Uterus (tissue), 4 donors: ENCODE measurements at places on chromosomes 3 and 15. TPM values are rescaled to one million over a fixed set of nuclear protein-coding genes. Genes with fewer than 3 reads are reported as not detected.

DNA sequence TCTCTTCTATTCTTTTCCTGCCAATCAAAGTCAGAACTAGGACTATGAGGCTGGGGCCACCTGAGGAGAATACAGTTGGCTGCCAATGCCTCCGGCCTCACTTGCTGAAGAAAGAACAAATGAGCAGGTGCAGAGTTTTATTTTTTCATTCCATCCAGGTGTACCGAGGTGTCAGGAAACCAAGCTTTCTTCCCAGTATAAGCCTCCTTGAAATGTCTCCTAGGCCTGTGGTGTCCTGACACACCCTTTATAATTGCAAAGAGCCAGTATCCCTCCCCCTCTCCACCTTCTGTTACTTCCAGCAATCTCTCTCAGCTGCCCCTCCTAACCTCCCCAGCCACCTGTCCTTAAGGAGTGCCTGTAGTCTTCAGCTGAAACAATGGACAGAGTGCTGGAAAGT is 127.9 kb downstream of the SLC9A9 start:
- H3K4me1 ChIP-seq, result no peaks in the 10 kb centered on the region
- no peak for DNase-seq
- H3K27ac ChIP-seq, result no peak overlapping the region
- no peaks in the 10 kb centered on the region for H3K27me3 ChIP-seq
- no peaks in the 10 kb centered on the region for H3K36me3 ChIP-seq
- H3K4me3 ChIP-seq, result no peak overlapping the region

DNA sequence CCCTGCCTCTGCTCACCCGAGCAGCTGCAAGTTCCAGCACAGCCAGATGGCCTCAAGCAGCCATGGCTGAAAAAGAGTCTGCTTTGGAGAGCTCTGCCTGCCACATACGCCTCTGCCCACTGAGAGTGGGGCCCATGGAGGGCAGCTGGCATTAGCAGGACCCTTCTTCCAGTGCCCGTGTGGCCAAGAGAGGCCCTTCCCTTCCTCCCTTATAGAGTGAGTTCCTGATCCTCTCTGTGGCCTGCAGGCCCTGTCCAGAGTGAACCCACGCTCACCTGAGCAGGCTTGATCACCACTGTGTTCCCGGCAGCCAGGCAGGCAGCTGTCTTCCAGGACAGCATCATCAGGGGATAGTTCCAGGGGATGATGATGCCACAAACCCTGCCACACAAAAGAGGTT is 41.4 kb upstream of the SLC41A3 start:
- no peaks in the 10 kb centered on the region for H3K36me3 ChIP-seq
- H3K4me1 ChIP-seq, result no peaks in the 10 kb centered on the region
- DNase-seq, result peak; percentile 2
- no peak overlapping the region for H3K4me3 ChIP-seq

DNA sequence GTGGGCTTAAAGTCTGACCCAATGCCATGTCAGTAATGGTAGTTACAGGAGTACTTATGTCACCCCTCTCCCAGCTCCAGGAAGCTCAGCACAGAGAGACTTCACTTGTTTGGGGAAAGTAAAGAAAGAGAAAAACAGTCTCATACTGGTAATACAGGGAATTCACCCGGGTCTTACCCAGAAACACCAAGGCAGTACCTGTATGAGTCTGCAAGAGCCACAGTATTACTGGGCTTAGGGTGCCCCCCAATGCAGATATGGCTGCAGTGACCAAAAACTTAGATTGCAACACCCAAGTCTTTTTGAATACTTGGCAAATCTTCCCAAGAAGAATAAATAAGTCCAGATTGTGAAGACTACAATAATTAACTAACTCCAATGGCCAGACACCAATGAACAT is 622.1 kb downstream of the IGSF11 start:
- no peaks in the 10 kb centered on the region for H3K36me3 ChIP-seq
- no peak overlapping the region for H3K27ac ChIP-seq
- H3K4me1 ChIP-seq, result no peaks in the 10 kb centered on the region
- no peaks in the 10 kb centered on the region for H3K27me3 ChIP-seq

DNA sequence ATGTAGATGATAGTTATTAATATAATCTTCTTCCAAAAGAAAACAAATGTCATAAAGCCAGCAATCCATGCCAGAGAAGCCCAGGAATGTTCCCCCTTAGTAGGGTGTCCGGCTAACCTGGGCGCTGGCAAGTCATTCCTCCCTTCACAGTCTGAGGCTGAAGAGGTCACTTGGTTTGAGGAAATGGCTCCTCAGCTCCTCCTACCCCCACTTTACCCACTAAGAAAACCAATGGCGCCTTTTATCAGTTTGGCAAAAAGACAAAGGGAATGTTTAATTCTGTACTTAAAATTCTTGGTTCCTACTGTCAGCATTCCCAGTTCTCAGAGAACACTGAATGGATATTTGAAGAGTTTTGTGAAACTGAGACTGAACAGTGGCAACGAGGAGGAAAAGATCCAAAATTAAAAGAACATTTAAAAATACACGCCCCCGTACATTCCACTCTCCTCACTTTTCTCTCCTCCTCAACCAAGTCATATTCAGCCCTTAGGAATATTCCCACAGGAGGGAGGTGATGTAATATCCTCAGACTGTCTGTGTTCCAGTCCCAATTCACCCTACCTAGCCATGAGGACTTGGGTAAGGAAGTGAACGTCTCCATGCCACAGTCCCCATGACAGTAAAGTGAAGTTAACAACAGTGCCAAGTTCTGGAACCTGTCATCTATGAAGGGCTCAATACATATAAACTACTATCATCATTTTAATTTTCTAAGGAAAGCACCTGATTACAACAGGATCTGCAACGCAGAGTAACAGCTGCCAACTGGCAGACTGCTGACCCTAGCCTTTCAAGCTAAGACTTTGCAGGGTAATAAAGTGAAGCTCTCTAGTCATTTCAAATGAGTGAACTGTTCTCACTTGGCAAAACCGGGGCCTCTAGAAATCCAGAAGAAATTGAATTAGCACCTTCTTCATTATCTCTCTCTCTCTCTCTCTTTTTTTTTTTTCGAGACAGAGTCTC is 234.5 kb upstream of the ICE2 start:
- H3K27me3 ChIP-seq, result no peaks in the 10 kb centered on the region
- peak overlapping the region; percentile 61 for H3K27ac ChIP-seq
- peaks cover 8% of the 10 kb centered on the region for H3K4me1 ChIP-seq
- H3K4me3 ChIP-seq, result no peak overlapping the region
- no peaks in the 10 kb centered on the region for H3K36me3 ChIP-seq
- DNase-seq, result peak; percentile 32

DNA sequence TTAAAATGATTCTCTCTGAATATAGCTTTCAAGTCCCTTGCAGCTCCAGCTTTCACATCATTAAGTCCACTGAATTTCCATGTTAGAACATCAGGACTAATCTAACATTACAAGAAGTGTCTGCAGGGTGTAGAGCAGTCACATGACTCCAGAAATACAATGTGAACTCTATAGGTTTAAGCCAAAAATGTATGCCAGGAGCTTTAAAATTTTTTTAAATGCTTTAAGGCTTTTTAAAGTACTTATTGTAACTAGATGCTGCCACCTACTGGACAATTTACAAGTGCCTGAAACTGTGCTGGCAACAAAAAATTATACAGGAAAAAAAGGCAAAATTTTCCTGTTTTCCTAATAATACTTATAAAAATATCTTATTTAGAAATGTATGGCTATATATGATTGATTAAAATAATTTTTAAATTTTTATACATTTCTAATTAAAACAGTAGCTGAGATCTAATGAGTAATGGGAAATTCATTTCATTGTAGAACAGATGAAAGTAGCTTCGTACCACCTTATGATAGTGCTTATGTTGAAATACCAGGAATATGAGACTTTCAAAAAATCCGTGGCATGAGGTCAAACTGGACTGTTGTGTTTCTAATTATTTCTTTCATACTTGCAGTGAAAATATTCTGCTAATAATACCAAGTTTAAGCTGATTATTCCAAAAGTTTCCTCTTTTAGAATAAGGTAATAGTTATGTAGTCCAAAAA is 25.7 kb downstream of the FSIP1 start:
- peak; percentile 36 for DNase-seq
- no peak overlapping the region for H3K4me3 ChIP-seq
- H3K36me3 ChIP-seq, result no peaks in the 10 kb centered on the region
- no peak overlapping the region for H3K27ac ChIP-seq
- no peaks in the 10 kb centered on the region for H3K4me1 ChIP-seq

- no peak for DNase-seq
- H3K4me1 ChIP-seq, result no peaks in the 10 kb centered on the region
- no peaks in the 10 kb centered on the region for H3K36me3 ChIP-seq
Measured at GRCh38 chr3:141738891-141739363, 829 bp downstream of the RNF7 start.

GRCh38 chr3:112030901-112031300 is 3.6 kb upstream of the TMPRSS7 start:
- H3K4me1 ChIP-seq, result no peaks in the 10 kb centered on the region
- no peak overlapping the region for H3K27ac ChIP-seq
- no peaks in the 10 kb centered on the region for H3K27me3 ChIP-seq
- no peak overlapping the region for H3K4me3 ChIP-seq

DNA sequence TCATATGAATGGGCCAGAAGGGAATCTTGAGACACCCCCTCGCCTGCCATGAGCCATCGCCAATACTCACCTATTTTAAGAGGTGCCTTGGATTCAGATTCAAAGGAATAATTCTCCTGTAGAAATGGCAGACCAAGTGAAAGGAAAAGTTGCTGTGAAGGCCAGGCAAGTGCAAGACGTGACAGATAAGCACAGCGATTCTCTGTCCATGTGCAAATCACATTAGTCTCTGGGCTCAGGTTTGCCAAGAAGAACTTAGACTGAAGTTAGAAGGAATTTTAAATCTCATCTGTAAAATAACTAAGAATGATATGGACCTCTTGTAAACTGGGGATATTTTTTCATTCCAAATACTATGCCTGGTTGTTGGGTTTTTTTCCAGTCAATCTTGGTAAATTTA is 173.6 kb downstream of the UACA start:
- no peaks in the 10 kb centered on the region for H3K27me3 ChIP-seq
- no peak for DNase-seq
- H3K4me3 ChIP-seq, result no peak overlapping the region
- no peaks in the 10 kb centered on the region for H3K4me1 ChIP-seq
- H3K27ac ChIP-seq, result no peak overlapping the region

- no peak for DNase-seq
- H3K27ac ChIP-seq, result no peak overlapping the region
- no peak overlapping the region for H3K4me3 ChIP-seq
- H3K36me3 ChIP-seq, result no peaks in the 10 kb centered on the region
- no peaks in the 10 kb centered on the region for H3K27me3 ChIP-seq
Measured at GRCh38 chr3:178223876-178224275, 312.4 kb upstream of the KCNMB2 start.

- no peak overlapping the region for H3K4me3 ChIP-seq
- H3K36me3 ChIP-seq, result no peaks in the 10 kb centered on the region
- no peak overlapping the region for H3K27ac ChIP-seq
- H3K4me1 ChIP-seq, result peaks cover 5% of the 10 kb centered on the region
Measured at GRCh38 chr3:171784387-171784786, 25.9 kb downstream of the PLD1 start.

DNA sequence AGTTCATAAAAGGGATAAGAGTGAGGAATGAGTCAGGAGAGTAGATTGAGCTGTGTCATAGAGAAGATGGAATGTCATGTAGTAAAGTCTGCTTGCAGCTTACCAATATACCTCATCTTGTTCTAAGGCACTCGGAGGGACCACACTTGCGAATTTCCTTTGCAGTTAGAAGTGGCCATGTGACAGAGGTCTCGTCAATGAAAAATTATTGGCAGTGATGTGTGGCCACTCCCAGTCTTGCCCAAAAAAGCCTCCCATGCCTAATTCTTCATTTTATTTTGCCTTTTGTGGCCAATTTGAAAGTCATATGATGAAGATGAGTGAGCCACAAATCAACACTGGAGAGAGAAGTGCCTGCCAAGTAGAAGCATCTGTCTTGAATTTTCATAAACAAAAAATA is 465.6 kb upstream of the ZNF385D start:
- no peak overlapping the region for H3K4me3 ChIP-seq
- no peak overlapping the region for H3K27ac ChIP-seq
- no peaks in the 10 kb centered on the region for H3K4me1 ChIP-seq
- no peaks in the 10 kb centered on the region for H3K36me3 ChIP-seq
- H3K27me3 ChIP-seq, result no peaks in the 10 kb centered on the region

DNA sequence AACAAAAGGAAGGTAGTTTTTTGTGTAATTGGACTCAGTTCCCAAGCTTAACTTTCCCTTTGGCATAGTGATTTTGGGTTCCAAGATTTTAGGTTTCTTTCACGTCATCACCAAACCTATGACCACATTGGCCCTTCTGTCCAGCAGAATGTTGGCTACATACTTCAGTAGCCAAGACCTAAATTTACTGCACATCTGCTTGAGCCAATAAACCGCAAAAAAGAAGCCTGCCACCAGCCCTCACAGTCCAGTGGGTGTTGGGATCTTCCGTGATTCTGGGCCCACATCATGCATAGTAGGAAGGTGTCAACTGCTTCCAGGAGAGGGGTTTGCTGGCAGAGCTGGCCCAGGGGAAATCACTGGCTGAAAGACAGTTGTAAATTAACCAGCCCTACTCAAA is 57.6 kb upstream of the LIPC start:
- no peaks in the 10 kb centered on the region for H3K4me1 ChIP-seq
- H3K36me3 ChIP-seq, result no peaks in the 10 kb centered on the region
- no peak overlapping the region for H3K4me3 ChIP-seq
- no peak for DNase-seq
- no peaks in the 10 kb centered on the region for H3K27me3 ChIP-seq

DNA sequence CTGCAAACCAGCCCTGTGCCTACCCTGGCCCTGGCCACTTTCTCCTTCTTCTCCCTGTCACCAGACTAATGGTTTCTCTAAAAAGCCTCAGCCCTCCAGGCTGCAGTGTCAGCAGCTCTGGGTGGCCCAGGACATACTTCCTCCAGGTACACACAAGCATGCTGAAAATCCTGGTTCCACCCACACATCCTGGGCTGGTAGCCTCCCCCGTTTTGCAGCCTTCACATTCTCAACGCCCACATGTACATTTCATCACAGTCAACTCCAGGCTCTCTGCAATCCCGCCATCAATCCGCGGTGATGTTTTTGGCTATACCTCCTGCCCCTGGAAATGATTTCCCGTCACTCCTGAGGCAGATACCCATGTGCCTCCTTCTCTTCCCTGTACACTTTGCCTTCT is 59.4 kb downstream of the MAGEF1 start:
- no peaks in the 10 kb centered on the region for H3K27me3 ChIP-seq
- H3K27ac ChIP-seq, result no peak overlapping the region
- no peaks in the 10 kb centered on the region for H3K4me1 ChIP-seq
- no peak overlapping the region for H3K4me3 ChIP-seq
- no peak for DNase-seq

- H3K27me3 ChIP-seq, result no peaks in the 10 kb centered on the region
- H3K27ac ChIP-seq, result peak overlapping the region; percentile 37
- no peak overlapping the region for H3K4me3 ChIP-seq
- H3K36me3 ChIP-seq, result no peaks in the 10 kb centered on the region
Measured at GRCh38 chr3:49271047-49271446, 6.0 kb downstream of the C3orf62 start.

PLD1 gene
- total RNA-seq, result 26.4 TPM
